ENCODE measurements at places on chromosomes 11 and 22. TPM values are rescaled to one million over a fixed set of nuclear protein-coding genes. Genes with fewer than 3 reads are reported as not detected.

- H3K4me1 ChIP-seq = no peaks in the 10 kb centered on the region
- no peak for DNase-seq
- H3K36me3 ChIP-seq = no peaks in the 10 kb centered on the region
- H3K4me3 ChIP-seq = no peak overlapping the region
These were observed 144.2 kb upstream of the CEP126 start for GRCh38 chr11:101770648-101771047.

- no peak overlapping the region for H3K27ac ChIP-seq
- H3K4me1 ChIP-seq = peaks cover 5% of the 10 kb centered on the region
These were observed 27.8 kb downstream of the LMO1 start for GRCh38 chr11:8235925-8236324.

DNA sequence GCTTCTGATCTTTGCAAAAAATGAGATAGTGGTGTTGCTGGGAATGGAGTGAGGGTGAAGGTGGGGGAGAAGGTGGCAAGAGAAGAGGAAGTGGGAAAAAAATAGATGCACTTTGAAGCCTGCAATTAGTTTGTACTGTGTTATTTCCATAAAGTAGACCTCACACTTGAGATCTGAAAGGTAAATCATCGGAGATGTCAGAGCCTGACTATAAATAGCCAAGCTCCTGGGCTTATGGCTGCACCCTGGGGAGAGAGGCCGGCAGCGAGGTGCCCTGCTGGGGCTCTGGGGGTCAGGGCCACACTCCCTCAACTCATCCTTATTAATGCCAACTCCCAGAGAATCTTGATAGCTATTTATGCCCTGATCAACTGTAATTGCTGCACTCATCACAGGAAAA is 134.4 kb downstream of the NXPE2 start:
- H3K27me3 ChIP-seq = no peaks in the 10 kb centered on the region
- peaks cover 3% of the 10 kb centered on the region for H3K4me1 ChIP-seq
- no peak overlapping the region for H3K27ac ChIP-seq
- no peak for DNase-seq
- H3K4me3 ChIP-seq = no peak overlapping the region

A4GALT gene
- 5.8 TPM for total RNA-seq

GRCh38 chr11:96173422-96173821 is 169.6 kb downstream of the MAML2 start:
- no peak overlapping the region for H3K27ac ChIP-seq
- no peaks in the 10 kb centered on the region for H3K27me3 ChIP-seq
- no peaks in the 10 kb centered on the region for H3K36me3 ChIP-seq
- peaks cover 10% of the 10 kb centered on the region for H3K4me1 ChIP-seq
- no peak for DNase-seq

OR2AG2 gene
- not detected for total RNA-seq

- peaks cover 44% of the 10 kb centered on the region for H3K27me3 ChIP-seq
- peak overlapping the region; percentile 34 for H3K4me3 ChIP-seq
- DNase-seq = no peak
- no peaks in the 10 kb centered on the region for H3K36me3 ChIP-seq
These were observed 1.4 kb downstream of the ASCL2 start for GRCh38 chr11:2268729-2269600.

BLID gene
- total RNA-seq = not detected

GRCh38 chr22:19983741-19984140 is 32.9 kb downstream of the ARVCF start:
- H3K4me3 ChIP-seq = no peak overlapping the region
- no peaks in the 10 kb centered on the region for H3K27me3 ChIP-seq
- H3K27ac ChIP-seq = peak overlapping the region; percentile 92

GRM5 gene
- not detected for total RNA-seq

DNA sequence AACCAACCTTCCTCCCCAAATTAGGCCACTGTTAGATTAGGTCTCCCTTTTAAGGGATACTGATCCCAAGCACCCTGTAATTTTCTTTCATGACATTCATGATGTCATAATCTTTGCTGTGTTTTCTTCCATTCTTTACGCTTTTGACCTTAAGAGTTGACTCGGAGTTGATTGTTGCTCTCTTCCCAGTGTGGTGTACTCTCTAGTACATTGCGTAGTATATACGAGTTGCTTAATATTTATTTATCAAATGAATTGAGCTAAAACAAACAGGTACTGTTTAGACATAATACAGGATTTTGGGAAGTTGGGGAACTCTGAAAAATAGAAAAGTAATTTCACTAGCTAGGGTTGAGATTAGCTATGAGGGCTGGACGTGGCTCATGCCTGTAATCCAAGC is 49.8 kb downstream of the SVIP start:
- no peaks in the 10 kb centered on the region for H3K27me3 ChIP-seq
- H3K4me1 ChIP-seq = no peaks in the 10 kb centered on the region
- no peaks in the 10 kb centered on the region for H3K36me3 ChIP-seq
- H3K27ac ChIP-seq = no peak overlapping the region
- no peak for DNase-seq

KRTAP5-2 gene
- not detected for total RNA-seq

WNT11 gene
- 4.7 TPM for total RNA-seq

DNA sequence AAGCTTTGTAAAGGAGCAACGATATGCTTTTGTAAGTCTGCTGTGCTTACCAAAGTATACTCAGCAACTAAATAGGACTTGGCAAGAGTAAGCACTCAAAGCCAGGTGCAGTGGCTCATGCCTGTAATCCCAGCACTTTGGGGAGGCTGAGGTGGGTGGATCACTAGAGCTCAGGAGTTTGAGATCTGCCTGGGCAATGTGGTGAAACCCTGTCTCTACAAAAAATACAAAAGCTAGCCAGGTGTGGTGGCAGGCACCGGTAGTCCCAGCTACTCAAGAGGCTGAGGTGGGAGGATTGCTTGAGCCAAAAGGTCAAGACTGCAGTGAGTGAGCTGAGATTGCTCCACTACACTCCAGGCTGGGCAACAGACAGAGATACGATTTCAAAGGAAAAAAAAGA is 67.5 kb downstream of the PAK1 start:
- no peaks in the 10 kb centered on the region for H3K36me3 ChIP-seq
- no peak overlapping the region for H3K4me3 ChIP-seq
- DNase-seq = no peak
- peak overlapping the region; percentile 65 for H3K27ac ChIP-seq
- no peaks in the 10 kb centered on the region for H3K27me3 ChIP-seq
- peaks cover 62% of the 10 kb centered on the region for H3K4me1 ChIP-seq

DNA sequence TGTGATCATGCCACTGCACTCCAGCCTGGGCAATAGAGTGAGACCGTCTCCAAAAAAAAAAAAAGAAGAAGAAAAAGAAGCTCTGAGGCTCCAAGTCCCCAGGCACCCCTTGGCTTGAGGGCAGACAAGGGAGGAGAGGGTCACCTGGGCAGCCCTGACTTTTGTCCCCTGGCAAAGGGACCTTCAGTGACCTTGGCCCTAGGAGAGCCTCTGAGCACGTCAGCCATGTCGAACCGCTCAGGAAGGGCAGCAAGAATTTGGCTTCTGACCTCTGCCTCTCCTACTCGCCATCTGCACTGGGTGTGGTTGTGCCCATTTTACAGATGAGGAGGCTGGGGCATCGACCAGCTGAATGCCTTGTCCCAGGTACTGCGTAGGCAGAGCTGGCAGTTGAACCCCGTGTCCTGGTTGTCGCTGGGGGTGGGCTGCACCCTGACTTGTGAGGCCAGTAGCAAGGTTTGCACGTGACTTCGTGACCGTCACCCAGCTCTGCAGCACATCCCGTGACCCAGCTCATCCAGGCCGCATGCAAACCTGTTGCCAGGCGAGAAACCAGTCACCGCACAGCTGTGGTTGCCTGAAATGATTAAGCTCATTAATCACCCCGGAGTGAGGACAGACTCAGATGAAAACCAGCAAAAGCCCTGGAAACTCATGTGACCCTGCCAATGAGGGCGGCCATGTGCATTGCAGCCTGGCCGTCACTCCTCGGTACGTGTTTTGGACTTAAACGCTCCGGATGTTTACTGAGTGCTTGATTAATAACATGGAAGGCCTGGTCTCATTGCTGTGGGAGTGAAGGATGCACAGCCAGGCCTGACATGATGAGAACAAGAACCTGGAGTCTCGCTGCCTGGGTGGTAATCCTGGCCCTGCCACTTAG is 47.7 kb upstream of the PPP6R3 start:
- peaks cover 13% of the 10 kb centered on the region for H3K4me1 ChIP-seq
- no peak overlapping the region for H3K4me3 ChIP-seq
- H3K36me3 ChIP-seq = no peaks in the 10 kb centered on the region
- peak overlapping the region; percentile 65 for H3K27ac ChIP-seq
- no peaks in the 10 kb centered on the region for H3K27me3 ChIP-seq

ISX gene
- not detected for total RNA-seq

DNA sequence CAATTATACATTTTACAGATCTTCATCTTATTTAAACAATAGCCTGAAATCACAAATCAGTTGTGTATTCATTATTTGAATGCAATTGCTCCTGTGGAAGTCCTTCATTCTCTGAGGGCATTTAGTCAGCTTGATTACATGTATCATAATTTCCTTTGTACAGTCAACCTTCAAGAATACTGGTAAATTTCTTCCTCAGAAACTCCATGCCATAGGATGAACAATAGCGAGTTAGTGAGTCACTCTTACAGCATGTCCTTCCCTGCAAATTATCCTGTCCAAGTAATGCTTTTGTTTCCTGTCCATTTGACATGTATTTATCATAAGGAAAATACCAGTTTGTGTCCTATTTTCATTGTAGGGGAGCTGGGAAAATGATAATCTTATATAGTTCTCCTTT is 3.8 kb downstream of the OR10S1 start:
- no peaks in the 10 kb centered on the region for H3K4me1 ChIP-seq
- DNase-seq = no peak
- H3K36me3 ChIP-seq = no peaks in the 10 kb centered on the region
- no peak overlapping the region for H3K27ac ChIP-seq
- H3K27me3 ChIP-seq = no peaks in the 10 kb centered on the region
- H3K4me3 ChIP-seq = no peak overlapping the region

DNA sequence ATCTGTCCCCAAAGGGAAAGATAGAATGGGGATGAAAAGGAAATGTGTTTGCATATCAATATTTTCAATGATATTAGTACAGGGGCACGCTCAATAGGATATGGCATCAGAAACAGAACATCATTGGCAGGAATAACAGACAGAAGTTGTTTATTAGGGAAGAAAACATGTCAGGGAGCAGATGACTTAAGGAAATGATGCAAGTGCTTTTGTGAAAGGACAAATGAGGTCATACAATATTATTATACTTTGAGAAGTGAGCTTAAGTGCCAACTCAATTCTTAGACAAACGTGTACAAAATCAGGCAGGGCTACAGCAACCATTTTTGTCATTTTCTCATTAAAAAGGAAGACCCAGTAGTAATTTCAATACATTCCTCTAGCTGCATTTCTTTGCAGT is 388.4 kb downstream of the SOX6 start:
- no peak for DNase-seq
- peaks cover 44% of the 10 kb centered on the region for H3K4me1 ChIP-seq
- no peaks in the 10 kb centered on the region for H3K36me3 ChIP-seq
- H3K27me3 ChIP-seq = no peaks in the 10 kb centered on the region
- peak overlapping the region; percentile 93 for H3K27ac ChIP-seq

DNA sequence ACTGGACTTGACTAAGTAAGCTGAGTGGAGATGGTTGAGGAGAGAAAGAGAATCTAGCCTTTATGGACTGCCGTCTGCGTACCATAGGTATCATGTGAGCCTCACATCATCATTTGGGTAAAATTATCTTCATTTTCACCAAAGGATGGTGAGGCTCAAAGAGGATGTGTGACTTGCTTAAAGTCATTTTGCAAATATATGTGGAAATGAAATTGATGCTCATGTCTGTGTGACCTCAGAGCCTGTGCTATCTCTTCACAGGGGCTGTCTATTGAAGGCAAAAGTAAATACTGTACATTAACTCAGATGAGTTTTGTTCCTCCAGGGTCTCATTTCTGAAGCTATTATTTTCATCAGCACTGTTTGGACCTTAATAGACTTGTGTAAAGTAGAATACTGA is 83.3 kb upstream of the ALKBH3 start:
- no peaks in the 10 kb centered on the region for H3K36me3 ChIP-seq
- no peak for DNase-seq
- no peaks in the 10 kb centered on the region for H3K4me1 ChIP-seq
- no peak overlapping the region for H3K27ac ChIP-seq

DNA sequence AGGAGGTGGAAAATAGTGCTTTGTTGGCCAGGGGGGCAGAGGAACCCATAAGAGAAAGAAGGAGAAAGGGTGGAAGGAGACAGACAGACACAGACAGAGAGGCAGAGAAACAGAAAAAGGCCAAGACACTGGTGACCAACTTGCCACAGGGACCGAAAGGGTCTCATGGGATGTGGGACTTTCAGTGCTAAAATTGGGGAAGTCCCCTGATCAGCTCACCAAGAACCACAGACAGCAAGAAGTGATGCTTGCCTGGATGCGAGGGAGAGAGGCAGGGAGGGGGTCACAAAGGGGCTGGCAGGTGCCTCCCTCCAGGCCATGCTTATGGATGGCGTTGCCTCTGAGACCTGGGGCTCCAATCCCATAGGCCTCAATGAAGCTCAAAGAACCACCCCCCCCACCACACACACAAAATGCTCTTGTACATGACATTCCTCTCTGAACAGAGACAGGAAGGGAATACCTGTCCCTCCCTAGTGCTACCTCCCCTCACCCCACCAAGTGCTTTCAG is 413.4 kb downstream of the MN1 start:
- H3K4me1 ChIP-seq = no peaks in the 10 kb centered on the region
- no peak for DNase-seq
- no peak overlapping the region for H3K4me3 ChIP-seq
- H3K27ac ChIP-seq = no peak overlapping the region
- no peaks in the 10 kb centered on the region for H3K36me3 ChIP-seq

GRCh38 chr11:117538263-117539135 is 210.8 kb downstream of the CEP164 start:
- H3K36me3 ChIP-seq = no peaks in the 10 kb centered on the region
- peak; percentile 27 for DNase-seq
- H3K27me3 ChIP-seq = no peaks in the 10 kb centered on the region
- no peak overlapping the region for H3K4me3 ChIP-seq
- H3K27ac ChIP-seq = no peak overlapping the region

GRCh38 chr11:128326791-128327190 is 260.6 kb downstream of the ETS1 start:
- no peaks in the 10 kb centered on the region for H3K36me3 ChIP-seq
- H3K4me1 ChIP-seq = peaks cover 6% of the 10 kb centered on the region
- H3K4me3 ChIP-seq = no peak overlapping the region
- H3K27me3 ChIP-seq = no peaks in the 10 kb centered on the region

DNA sequence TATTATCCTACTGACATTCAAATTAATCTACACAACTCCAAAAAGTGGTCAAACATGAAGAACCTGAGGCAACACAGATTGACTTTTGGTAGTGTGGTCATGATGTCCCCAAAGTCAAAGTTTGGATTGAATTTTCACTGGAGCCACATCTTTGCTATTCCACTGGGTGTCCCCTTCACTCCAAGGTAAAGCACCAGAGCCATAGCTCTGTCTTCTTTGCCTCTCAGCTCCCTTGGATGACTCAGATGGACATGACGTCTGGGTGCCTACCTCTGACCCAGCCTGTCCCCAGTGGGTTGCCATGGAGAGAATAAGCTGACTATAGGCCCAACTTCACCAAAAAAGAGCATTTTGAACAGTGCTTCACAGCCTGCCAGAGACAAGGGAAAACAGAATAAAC is 57.4 kb upstream of the ARHGAP42 start:
- peaks cover 19% of the 10 kb centered on the region for H3K4me1 ChIP-seq
- no peak for DNase-seq

GRCh38 chr22:21451545-21452520 is 15.4 kb upstream of the TMEM191C start:
- no peaks in the 10 kb centered on the region for H3K4me1 ChIP-seq
- DNase-seq = no peak
- H3K27me3 ChIP-seq = no peaks in the 10 kb centered on the region
- H3K36me3 ChIP-seq = peaks cover under 1% of the 10 kb centered on the region
- H3K27ac ChIP-seq = no peak overlapping the region

MMP8 gene
- total RNA-seq = 0.46 TPM
